Heart left ventricle (tissue), 16 donors: ENCODE measurements at places on chromosomes 2 and 18. TPM values are rescaled to one million over a fixed set of nuclear protein-coding genes. Genes with fewer than 3 reads are reported as not detected.

DNA sequence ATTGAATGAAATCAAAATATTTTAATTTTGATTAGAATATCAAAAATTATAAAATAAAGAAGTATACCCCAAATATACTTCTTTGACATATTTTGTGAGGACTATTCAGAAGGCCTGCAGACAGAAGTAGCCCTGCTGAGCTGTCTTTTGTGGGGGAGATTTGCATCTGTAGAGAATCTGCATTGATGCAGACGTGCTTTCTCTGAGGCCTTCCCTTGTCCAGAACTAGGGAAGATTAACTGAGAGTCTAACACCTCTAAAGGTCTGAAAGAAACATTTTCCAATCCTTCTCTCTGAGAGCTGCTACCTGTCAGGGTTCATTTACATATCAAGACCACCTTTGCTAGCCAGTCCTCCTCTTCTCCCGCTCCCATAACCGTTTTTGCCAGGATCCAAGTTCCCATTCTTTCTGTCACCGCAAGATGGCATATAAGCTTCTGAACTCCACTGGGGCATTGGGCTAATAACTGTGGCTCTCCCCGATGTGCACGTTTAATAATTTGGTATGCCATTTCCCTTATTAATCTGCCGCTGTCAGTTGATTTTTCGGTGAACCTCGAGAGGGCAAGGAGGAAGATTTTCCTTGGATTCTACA is 510.4 kb upstream of the CNTNAP5 start:
- no peak for DNase-seq

DNA sequence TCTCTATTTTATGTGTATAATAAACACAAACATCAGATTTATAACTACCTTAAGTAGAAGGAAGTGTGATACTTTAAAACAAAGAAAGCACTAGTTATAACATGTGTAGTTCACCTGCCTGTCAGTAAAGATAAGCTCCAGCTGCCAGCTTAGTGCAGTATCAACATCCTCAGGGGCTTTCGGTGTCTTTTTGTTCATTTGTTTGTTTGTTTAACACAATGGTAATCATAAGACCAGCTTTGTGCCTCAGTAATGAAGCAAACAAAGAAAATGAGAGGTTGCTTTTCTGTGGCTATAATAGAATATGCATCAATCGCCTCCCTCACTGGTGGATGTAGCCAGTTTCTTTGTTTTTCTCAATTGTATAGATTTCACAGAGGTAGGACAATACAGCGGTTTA is 1499.0 kb upstream of the TMEFF2 start:
- no peak for DNase-seq

DNA sequence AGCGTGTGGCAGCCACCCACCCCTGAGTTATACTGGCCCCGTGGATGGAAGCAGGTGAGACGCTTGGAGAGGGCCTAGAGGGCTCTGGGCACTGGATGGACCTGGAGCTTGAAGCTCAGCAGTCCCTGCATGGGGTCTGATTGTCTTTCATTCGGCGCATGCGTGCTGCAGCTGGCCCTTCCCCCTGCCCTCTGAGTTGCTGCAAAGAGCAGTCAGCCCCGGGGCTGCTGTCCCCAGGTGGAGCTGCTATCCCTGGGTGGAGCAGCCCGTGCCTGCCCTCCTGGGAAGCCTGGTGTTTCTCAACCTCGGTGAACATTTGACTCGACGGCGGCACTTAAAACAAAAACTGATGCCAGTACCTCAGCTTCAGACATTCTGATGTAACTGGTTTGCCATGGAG is 29.6 kb downstream of the IGFBP5 start:
- DNase-seq, result no peak

DNA sequence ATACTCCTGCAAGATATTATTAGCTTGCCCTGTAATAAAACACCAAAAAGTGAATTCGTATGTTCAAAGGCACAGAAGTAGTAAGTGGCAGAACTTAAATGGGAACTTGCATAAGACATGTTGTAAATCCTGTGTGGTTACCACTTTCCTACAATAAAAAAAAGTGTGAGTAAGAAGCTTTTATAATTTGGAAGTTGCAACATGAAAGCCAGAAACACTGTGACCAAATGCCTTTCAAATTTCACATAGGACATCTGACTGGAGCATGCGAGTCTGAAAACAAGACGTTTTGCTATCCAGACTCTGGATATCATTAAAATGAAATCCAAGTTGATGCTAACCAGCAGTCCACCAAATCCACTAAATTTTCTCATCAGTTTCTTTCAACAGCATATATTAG is 886.2 kb upstream of the NRXN1 start:
- no peak for DNase-seq

GRCh38 chr18:78507217-78507616 is 472.4 kb upstream of the SALL3 start:
- no peak for DNase-seq

DNA sequence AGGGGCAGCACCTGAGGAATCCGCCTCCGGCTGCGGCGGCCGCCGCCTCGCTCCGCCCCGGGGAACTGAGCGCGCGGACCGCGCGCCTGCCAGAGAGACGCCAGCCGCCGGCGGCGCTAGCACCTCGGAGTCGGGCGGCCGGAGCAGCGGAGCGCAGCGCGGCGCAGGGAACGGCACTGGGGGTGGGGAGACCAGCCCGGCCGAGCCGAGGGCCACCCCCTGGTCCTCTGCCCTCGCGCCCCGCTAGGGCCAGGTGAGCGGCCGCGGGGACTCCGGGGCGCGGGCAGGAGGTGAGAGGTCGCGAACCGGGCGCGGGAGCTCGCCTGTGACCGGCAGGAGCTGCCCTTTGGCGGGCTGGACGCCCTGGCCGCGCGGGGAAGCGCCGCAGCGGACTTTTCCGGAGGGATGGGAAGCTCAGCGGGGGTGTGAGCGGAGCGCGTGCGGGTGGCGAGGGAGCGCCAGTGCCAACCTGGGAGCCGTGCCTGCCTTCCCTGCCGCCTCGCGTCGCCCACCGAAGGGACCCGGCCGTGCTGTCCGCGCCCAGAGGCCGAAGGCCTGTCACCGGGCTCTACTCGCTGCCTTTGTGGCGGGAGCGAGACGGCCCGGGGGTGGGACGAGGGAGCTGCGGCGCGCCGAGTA is at the start of gene GREB1L:
GREB1L (plus strand) TSS at position 92 of the 639 bp plus-strand sequence. CDS start 141,287 bp downstream, outside the sequence.
- peak; percentile 50 for DNase-seq

DNA sequence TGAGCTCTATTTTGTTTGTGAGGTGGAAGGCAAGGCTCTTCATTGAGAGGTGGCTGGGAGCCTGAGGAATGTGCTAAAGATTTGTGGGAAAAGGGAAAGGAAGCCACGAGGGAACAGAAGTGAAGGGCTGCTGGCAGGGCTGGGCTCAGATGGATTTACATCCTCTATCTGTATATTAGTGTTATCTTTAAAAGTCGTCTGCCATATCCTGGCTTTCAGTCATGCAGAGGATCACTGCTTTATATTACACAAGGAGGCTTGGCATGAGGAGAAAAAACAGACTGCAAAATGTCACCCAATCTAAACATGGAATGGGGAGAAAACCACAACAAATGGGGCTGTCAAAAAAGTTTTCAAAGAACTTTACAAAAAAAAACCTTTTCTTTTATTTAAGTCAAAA is 434.4 kb downstream of the HRH4 start:
- no peak for DNase-seq

- no peak for DNase-seq
Observed at GRCh38 chr2:168622559-168622958, 166.5 kb downstream of the CERS6 start.

RAD51AP2 gene
- total RNA-seq, result 0.16 TPM

TRABD2A gene
- 0.64 TPM for total RNA-seq

NPHP1 gene
- 5.6 TPM for total RNA-seq
